D341Med (cell line): ENCODE measurements at places on chromosomes 16 and 17.

DNA sequence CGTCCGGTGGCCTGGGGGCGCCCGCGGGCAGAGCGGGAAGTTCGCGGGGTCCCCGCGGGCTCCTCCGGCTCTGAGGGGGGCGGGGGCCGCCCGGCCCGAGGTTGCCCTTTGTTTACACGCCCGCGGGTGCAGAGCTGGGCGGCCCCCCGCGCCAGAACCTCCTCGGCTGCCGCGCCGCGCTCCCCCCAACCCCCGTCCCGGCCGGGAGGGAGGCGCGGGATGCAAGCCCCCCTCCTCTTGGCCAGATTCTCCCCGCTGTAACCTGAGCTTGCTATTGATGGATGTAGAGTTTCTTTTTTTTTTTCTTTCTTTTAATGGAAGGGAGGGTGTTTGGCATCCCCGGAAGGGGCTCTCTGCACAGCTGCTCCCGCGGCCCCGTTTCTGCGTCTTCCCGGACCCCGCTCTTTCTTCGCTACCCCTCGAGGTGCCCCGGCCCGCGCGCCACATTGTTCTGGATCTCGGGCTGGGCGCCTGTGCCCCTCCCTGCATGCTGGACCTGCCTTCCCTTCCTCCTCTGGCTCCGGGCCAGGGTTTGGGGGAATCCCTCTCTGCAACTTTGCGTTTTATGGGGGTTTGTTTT is 646 bp downstream of the CBX2 start:
- peak; percentile 80 for DNase-seq

- DNase-seq: no peak
Observed at GRCh38 chr17:57663326-57664070, 81.6 kb downstream of the CCDC182 start.

DNA sequence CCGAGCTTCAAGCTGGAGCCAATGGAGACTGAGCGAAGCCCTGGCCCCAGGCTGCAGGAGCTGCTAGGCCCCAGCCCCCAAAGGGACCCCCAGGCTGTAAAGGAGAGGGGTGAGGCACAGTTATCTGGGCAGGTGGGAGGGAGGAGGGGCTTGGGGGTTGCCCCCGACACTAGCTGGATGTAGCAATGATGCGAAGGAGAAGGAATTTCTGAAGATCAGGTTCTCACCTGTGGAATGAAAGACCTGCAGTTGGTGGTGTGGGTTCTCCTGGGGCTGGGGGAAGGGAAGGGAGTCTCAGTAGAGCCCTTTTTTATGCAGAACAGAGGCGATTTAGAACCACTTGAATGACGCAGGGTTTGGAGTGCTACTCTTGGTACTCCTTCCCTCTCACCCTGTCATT is 1.8 kb downstream of the ZNF263 start:
- no peak for DNase-seq

DNA sequence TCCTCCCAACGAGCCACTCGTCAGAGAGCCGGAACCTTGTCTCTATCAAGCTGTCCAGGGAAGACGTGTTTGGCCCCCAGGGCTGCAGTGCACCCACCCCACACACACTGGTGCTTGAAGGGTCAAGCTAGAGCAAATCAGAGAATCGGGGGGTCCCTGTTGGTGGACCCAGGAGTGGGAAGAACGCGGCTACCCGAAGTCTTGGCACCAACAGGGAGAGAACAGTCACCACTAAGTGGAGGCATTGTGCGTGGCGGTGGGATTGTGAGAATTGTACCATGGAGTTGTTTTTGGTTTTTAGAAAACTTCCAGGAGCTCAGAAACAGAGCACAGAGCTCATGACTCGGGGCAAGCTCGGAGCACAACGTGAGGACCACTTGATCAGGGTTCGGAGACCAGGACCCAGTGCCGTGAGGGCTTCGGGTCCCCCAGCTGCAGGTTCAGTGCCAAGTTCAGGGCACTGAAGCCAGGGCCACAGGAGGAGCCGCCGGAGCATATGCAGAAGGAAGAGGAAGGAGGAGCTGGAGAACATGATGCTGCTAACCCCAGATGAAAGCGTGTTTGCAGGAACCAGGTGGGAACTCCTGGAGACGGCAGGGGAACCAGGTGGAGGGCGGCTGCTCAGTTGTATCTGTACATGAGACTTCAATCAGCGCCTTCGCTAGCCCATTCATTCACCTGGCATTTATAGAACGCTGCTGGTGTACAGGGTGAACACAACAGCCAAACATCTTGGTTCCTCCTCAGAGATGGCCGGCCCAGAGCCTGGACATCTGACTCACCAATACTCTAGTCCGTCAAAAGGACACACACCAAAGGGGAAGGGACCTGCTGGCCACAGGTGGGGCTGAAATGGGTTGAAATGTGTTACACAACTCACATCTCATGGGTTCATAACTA is 42.8 kb downstream of the METRNL start:
- no peak for DNase-seq

DNA sequence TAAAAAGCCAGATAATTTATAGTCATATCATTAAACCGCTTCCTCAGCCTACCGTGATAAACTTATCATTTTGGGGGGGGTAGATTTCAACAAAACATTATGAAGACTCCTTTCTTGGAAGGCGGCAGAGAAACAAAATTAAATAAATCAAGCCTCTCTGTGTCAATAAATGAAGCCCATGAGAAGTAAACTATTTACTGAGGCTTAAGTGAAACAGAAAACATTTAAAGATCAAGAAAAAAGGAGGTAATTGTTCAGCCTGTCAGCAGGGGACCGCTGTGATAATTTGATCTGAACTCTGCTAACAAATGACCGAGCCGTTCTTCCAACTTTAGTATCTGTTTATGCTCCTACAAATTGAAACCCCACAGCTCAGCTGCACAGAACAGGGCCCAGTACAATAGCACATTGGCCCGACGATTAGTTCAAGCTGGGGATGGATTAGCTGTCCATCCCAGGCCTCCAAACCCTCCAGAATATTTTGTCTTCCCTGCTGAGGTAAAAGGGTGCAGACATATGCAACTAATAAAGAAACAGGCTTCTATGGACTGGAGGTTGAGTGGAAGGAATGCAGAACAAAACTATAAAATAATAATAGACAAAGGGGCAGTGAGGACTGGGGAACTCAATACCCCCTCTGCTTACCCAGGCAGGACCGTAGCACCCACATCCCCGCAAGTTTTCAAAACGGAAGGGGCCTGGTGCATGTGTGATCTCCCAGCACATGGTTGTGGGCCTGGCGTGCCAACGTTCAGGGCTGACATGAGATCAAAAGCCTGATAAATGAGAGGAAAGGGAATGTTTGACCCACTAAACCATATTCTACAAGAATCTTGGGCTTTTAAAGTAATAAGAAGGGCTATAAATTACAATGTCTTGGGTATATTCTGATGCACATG is 298.1 kb upstream of the IRX5 start:
- no peak for DNase-seq

DNA sequence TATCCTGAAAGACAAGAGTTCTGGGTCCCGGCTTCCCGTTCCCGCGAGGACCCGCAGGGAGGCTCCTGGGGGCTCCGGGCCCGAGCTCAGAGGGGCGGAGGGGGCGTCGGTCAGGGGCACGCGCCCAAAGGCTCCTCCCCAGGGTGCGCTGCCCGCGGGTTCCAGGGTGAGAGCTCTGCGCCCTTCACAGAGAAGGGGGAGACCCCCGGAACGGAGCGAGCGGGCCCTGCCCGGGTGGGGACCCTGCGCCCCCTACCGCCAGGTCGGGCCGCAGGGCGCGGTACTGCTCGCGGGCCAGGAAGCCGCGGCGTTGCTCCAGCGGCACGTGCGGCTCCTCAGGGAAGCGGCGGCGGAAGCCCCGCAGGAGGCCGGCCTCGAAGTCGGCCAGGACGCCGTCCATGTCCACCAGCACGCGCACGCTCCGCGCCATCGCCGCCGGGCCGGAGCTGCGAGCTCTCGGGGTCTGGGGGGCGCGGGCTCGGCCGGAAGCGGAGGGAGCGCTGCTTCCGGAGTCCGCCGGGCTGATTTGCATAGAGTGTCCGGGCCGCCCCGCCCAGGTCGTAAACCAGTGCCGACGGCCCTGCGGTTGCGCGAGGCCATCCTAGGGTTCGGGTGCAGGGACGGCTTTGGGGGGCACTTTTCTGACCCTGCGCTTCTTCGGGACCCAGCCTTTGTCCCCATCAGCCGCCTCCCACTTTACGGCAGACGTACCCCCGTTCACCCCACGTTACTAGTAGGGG is at the start of gene NT5C:
NT5C (minus strand) TSS at position 465 of the 740 bp plus-strand sequence; CDS start at position 430, 35 bp downstream.
- DNase-seq: peak; percentile 96

DNA sequence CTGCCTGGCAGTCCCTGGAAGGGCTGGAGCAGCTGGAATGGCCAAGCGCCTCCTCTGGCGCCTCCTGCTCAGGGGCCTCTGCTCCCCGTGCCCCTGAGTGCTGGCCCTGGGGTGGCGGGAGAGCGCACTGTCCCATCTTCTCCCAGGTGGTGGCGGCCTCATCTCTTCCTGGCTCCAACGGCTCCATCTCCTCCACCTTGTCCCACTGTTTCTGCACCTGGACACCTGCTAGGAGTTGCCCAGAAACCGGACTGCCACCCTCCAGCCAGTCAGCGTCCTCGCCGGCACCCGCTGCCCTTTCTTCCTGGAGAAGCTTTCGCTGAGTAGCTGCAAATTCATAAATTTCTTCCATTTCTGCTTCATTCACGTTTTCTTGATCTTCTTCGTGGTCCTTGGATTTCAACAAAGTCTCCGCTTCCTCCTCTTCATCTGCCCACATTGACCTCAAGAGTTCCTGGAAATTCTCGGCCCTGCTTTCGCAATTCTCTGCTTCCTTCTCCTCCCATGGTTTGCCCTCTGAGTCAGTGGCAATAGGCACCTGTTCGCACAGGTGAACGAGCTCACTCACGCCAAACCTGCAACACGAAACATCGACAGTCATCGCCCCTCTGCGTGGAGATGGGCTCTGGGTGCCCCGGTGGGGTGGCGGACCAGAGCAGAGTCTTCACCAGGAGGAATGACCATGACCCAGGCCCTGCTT is 13.7 kb upstream of the NLRC3 start:
- DNase-seq: no peak

DNA sequence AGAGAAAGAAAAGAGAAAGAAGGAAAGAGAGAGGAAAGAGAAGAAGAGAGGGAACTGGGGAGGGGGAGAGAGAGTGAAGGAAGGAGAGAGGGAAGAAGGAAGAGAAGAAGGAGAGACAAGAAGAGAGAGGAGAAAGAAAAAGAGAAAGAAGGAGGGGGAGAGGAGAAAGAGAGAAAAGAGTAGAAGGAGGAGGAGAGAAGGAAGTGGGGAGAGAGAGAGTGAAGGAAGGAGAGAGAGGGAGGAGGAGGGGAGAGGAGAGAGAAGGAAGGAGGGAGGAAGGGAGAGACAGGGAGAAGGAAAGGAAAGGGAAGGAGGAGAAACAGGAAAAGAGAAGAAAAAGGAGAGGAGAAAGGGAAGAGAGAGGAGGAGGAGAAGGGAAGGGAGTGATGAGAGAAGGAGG is 208.5 kb downstream of the MAF start:
- no peak for DNase-seq

DNA sequence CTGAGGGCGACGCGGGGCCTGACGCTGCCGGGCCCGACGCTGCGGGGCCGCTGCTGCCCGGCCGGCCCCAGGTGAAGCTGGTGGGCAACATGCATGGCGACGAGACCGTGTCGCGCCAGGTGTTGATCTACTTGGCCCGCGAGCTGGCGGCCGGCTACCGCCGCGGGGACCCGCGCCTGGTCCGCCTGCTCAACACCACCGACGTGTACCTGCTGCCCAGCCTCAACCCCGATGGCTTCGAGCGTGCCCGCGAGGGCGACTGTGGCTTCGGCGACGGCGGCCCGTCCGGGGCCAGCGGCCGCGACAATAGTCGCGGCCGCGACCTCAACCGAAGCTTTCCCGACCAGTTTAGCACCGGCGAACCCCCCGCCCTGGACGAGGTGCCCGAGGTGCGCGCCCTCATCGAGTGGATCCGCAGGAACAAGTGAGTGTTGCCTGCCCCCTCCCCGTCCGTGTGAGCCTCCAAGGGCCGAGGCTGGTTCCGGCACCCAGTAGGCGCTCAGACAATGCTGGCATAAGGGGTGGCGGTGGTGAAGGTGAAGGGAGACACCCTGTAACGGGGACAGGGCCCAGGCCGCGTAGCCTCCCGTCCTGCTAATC is 676 bp downstream of the CPD start:
- DNase-seq: peak; percentile 51

DNA sequence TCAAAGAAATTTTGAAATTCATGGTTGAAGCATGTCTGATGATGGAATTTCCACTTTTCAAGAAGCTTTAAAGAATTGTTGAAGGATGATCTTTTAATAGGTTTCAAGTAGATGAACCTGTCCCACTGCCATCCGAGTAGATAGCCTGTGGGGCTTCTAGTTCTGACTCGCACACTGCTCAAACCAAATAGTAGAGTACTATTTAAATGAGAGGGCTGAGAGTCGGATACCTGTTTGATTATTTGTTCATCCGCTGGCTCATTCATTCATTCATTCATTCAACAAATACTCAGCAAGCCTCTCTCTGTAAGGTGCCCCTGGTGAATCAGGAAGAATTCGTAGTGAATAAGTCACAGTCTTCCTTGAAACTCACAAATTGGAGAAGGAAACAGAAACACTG is 108.2 kb upstream of the IRX5 start:
- DNase-seq: no peak

- no peak for DNase-seq
Observed at GRCh38 chr16:49463529-49463928, 89.9 kb downstream of the C16orf78 start.

- DNase-seq: no peak
Observed at GRCh38 chr16:3348547-3349167, 7.0 kb upstream of the OR2C1 start.

DNA sequence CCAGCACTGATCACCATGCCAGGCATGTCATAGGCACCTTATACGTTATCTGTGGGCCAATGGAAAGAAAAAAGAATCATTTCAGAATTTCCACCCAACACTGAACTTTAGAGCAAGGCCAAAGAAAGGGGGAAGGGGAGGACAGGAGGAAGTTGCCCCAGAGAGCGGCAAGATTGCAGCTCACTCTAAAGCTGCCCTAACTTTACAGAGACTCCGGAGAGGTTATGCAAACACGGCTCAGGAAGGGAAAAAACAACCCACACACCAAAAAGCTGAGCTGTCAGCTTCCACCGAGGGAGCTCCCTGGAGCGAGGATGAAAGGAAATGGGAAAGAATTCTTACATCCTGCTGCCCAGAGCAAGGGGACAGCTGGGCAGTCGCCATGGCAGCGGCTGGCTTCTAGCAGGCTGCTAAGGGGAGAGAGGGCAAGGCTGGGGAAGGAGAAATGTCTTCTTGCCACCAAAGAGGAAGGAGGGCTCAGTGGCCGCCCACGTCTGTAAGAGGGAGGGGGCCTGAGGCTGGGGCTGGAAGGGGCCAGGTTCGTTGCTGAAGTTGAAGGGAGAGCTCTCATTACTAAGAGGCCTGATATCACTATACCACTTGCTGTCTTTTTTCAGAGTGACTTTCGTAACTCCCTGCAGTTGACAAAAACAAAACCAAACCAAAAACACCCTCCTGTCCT is 18.2 kb downstream of the COTL1 start:
- DNase-seq: no peak

- no peak for DNase-seq
Observed at GRCh38 chr16:17076092-17076754, 394.5 kb downstream of the XYLT1 start.

DNA sequence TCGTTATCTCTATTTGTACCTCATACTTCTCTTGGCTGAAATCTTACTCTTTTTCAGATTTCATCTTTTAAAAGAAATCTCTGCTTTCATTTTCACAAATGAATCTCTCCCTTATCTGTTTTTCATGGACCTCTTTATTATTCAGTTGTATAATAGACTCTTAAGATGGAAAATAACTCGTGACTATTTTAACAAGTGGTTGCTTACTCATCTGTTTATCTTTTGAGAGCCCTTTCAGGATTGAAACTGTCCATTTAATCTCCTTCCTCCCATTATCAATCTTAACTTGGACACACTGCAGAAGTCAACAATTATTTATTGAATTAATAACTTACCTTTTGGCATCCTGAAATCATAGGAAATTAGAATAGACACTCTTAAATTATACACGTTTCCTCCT is 68.8 kb downstream of the ABCA8 start:
- DNase-seq: no peak

- no peak for DNase-seq
Observed at GRCh38 chr16:85481738-85482137, 131.4 kb upstream of the GSE1 start.
